OCI-LY7 (cell line): ENCODE measurements at places on chromosomes 1 and 21. TPM values are rescaled to one million over a fixed set of nuclear protein-coding genes. Genes with fewer than 3 reads are reported as not detected.

- DNase-seq: peak; percentile 52
Observed at GRCh38 chr1:11847667-11848372, at the start of gene NPPA. TSS of gene NPPA (minus strand) at chr1:11847783. CDS start at chr1:11847684, 99 bp downstream.

DNA sequence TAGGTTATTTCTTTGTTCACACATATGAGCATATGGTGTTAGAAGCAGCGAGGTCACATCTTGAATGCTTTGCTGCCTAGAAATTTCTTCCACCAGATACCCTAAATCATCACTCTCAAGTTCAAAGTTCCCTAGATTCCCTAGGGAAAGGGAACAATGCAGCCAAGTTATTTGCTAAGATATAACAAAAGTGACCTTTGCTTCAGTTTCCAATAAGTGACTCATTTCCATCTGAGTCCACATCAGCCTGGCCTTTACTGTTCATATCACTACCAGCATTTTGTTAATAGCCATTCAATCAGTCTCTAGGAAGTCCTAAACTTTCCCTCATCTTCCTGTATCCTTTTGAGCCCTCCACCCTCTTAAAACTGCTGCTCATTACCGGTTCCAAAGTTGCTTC is 1502.5 kb downstream of the KCNT2 start:
- DNase-seq: no peak

DNA sequence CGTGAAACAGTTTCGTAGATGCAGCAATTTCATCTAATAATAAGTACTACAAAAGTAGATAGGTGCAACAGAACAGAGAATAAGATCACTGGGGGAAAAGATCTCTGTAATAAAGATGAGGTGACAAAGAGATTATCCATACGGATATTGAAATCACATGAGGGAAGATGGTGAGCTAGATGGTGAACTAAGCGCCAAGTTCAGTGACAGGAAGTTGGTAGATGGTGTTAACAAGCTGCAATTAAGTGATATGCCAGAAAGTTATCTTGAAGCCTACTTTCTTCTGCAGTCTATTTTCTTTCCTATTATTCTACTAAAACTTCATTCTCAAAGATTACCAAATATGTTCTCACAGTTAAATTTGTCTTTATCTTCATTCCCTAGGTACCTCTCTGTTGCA is 7.1 kb downstream of the LRIF1 start:
- DNase-seq: peak; percentile 3

- no peak for DNase-seq
Observed at GRCh38 chr1:79161077-79161476, 154.5 kb upstream of the ADGRL4 start.

DNA sequence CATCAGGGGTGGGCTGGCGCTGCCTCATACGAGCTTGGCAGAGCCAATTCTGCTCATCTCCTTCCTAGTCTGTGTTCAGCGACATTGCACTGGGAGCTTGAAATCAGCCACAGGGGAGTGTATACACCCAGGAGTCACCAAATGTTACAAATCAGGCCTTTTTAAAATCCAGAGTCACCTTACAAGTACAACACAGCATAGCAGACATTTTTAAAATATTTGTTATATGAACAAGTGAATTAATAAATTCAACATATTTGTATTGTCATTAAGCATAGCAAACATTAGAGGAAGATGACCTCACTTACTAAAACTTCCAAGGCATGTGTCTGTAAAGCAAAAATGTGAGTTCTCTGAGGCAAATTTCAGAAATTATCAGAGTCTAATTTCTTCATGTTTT is 210.0 kb downstream of the HLX start:
- no peak for DNase-seq

DNA sequence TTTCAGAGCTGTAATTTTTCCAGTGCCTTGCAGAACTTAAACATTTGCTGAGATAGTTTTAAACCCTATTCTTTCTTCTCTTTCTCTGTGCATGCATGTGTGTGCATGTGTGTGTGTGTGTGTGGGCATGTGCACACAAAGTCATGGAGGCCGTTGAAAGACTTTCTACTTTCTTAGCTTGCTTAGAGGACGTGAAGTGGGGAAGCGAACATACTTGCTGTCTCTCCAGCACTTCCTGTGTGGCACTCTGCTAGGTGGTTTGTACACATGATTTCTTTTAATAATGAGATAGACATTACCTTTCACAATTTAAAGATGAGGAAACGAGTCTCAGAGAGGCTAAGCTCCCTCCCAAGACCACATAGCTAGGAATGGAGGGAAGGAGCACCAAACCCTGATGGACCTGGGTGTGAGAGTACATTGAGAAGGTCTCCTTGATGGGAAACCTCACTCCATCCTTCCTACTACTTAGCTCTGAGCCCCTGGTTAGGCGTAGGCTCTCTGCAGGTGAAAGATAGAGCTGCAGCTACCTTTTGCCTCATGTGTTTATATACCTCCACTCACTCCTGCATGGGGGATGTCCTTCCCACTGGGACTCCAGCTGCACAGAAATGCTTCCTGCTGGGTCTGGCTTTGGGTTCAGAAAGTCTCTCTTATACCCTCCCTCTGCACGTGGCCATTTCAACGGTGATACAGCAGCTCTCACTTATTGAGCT is 101.9 kb upstream of the USP24 start:
- no peak for DNase-seq

- DNase-seq: peak; percentile 20
Observed at GRCh38 chr1:155648207-155649147, 38.5 kb downstream of the MSTO1 start.

DNA sequence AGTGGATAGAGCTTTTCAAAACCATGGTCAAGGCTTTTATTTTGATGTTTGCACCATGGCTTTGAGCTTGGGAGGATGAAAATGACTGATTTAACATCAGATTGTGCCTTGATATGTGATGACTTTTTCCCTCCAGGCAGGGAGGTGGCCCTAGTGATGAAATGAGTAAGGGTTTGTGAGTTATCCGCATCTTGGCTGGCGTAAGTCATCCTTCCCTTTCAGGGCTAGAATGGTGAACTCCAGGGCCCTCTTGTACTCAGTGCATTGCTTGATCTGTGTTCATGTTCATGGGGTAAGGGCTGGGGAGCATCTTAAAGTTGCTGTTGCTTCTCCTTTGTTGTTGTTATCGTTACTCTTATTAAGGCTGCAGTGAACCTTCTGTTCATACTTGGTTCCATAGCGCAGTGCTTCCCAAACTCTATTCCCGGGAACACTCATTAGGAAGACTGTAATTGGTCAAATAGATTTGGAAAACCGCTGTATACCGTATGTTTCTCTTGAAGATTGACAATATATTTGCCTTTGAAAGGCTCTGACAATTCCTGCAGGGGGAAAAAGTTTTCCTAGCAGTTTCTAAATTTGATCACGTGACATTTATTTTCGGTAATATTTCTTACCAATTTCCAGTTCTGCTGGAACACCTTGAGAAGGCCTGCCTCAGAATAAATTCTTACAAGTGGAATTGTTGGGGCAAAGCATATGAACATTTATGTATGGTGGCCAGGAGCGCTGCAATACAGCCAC is 23.1 kb downstream of the GPR137B start:
- DNase-seq: no peak

DNA sequence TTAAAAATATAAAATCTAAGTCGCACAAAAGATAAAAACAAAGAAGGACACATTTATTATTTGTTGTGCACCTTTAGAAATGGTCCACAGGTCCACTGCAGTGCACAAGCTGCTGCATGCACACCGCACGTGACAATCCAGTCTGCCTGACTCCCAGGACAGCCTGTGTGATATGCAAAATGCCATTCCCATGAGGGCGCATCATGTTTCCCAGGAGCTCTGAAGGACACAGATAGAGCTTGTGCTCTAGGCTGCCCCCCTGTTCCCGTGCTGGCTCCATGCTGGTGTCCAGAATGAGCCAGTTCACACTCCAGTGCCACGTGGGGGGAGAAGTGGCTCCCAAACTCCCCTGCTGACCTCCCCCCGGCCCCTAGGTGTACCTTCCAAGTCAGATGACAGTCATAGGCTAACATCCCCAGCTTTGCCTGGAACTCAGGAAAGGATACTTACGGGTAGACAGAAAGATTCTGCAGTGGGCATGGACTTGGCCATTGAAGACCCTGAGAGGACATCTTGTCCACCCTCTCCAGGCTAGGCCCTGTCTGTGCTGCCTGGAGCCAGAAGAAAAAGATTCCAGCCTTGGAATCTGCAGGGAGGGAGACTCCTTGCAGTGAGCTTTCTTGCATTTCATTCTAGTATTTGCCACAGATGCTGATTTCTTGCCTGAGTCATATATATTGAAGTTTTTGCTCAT is 26.3 kb downstream of the RAB7B start:
- DNase-seq: no peak

GRCh38 chr1:151447696-151448095 is 11.6 kb downstream of the POGZ start:
- DNase-seq: no peak

DNA sequence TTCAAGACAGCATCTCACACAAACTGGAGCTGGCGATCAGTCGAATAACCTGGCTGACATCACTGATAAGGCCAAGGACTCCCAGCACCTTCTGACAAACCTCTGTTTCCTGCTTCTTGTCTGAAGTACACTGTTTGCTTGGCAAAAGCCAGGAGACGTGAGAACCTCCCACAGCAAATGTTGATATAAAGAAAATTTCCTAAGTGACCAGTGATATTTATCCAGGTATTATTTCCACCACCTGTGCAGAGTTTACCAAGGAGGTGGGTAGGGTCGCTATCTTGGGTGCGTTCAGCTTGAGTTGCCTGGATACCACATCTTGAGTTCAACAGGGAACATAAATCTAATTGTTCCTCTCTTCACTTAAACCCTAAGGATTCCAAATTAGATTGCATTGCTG is 72.9 kb downstream of the SETD4 start:
- DNase-seq: no peak

DNA sequence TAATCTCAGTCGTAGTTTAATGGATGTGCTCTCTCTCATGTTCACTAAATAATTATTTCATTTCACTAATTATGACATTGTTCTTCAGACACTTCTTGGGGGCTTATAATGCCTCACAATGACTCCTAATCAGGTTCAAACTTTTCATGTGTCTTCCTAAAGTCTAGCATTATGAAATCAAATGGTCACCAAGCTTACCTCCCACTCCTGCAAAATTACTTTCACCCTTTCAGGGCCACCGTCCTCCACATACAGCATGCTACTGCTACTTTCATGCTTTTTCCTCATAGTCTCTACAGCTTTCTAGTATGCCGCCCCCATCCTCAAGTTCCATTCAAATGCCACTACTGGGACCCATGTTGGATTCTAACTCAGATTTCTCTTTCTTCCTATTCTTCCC is 59.8 kb upstream of the C1orf53 start:
- no peak for DNase-seq

GRCh38 chr1:62882201-62883104 is 98.5 kb downstream of the ATG4C start:
- DNase-seq: no peak

DNA sequence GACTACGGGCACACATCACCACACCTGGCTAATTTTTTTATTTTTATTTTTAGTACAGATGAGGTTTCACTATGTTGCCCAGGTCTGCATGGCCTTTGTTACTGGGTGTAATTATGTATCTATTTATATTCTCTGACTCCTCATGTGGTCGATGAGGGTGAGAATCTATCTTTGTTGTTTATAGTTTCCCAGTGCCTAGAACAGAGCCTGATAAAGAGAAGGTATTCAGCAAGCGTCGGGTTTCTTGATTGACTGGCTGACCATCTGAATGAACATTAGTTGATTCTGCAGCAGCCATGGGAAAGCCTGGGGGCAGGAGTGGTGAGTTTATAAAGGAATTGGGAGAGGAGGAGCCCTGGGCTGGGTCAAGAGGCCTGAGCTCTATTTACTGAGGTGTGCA is 28.5 kb downstream of the SERINC2 start:
- DNase-seq: peak; percentile 27

- no peak for DNase-seq
Observed at GRCh38 chr1:44276901-44277300, 63.6 kb downstream of the DMAP1 start.

- no peak for DNase-seq
Observed at GRCh38 chr1:117587499-117588356, 18.1 kb upstream of the TENT5C start.

- no peak for DNase-seq
Observed at GRCh38 chr1:61825393-61825792, 83.1 kb downstream of the PATJ start.

GRCh38 chr1:225655509-225656258 is 2.8 kb upstream of the ENAH start:
- DNase-seq: peak; percentile 52

- no peak for DNase-seq
Observed at GRCh38 chr1:240465531-240465940, 146.4 kb downstream of the GREM2 start.

GRCh38 chr21:24628046-24628445 is 979.2 kb downstream of the MRPL39 start:
- DNase-seq: no peak

- DNase-seq: no peak
Observed at GRCh38 chr1:19206947-19207346, 3.1 kb downstream of the UBR4 start.

GRCh38 chr1:185636848-185637247 is 97.3 kb upstream of the HMCN1 start:
- DNase-seq: no peak

DNA sequence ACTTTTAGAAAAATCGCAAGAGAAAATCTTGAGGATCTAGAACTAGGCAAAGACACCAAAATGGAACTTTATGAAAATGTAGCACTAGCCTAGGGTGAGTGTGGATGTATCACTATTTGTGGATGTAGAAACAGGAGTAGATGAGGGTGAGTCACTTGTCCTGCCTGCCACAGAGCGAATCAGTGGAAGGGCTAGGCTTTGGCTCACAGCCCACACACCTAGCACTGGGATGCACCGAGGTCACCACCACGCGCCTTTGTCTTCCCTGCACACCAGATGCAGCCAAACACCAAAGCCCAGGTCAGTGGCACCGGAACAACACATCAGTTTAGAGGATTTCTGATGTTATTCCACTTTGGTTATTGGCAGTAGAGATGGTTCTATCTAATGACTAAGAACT is 38.2 kb downstream of the PKNOX1 start:
- DNase-seq: no peak

Gene LCE1C
- total RNA-seq: not detected in 2 replicates

Gene SPATA1
- total RNA-seq: 1.4 and 6.9 TPM in 2 replicates

Gene TCP10L
- total RNA-seq: 0.63 and 1.2 TPM in 2 replicates

Gene OSCP1
- total RNA-seq: 2.0 and 3.5 TPM in 2 replicates

Gene CLDN17
- not detected in 2 replicates for total RNA-seq

Gene DRAM2
- total RNA-seq: 83.5 and 87.9 TPM in 2 replicates

Gene PGBD5
- not detected in 2 replicates for total RNA-seq

Gene IFI44L
- total RNA-seq: not detected in 2 replicates

Gene MAEL
- total RNA-seq: not detected in 2 replicates

Gene GIPC2
- total RNA-seq: not detected in 2 replicates

Gene GJA9
- not detected in 2 replicates for total RNA-seq

Gene TOR3A
- total RNA-seq: 66.7 and 67.4 TPM in 2 replicates

Gene DHX9
- total RNA-seq: 251 and 271 TPM in 2 replicates

Gene SLC45A1
- total RNA-seq: not detected in 2 replicates
